ENCODE measurements at places on chromosomes 16 and 17.

GRCh38 chr16:74700438-74701225, at the start of gene MLKL:
MLKL (minus strand) TSS chr16:74700862; CDS start chr16:74695757, 5,105 bp downstream.
- peak within 1 kb of the TSS; percentile 96 for H3K4me3 ChIP-seq
- no peak for DNase-seq
- peak within 1 kb of the TSS; percentile 89 for H3K27ac ChIP-seq
- H3K27me3 ChIP-seq, result no peaks in the 10 kb centered on the region
- no peaks in the 10 kb centered on the region for H3K36me3 ChIP-seq

GRCh38 chr16:85582229-85582991, 30.7 kb upstream of the GSE1 start:
- peaks cover 63% of the 10 kb centered on the region for H3K4me1 ChIP-seq
- no peaks in the 10 kb centered on the region for H3K36me3 ChIP-seq
- H3K27me3 ChIP-seq, result no peaks in the 10 kb centered on the region
- no peak overlapping the region for H3K4me3 ChIP-seq

DNA sequence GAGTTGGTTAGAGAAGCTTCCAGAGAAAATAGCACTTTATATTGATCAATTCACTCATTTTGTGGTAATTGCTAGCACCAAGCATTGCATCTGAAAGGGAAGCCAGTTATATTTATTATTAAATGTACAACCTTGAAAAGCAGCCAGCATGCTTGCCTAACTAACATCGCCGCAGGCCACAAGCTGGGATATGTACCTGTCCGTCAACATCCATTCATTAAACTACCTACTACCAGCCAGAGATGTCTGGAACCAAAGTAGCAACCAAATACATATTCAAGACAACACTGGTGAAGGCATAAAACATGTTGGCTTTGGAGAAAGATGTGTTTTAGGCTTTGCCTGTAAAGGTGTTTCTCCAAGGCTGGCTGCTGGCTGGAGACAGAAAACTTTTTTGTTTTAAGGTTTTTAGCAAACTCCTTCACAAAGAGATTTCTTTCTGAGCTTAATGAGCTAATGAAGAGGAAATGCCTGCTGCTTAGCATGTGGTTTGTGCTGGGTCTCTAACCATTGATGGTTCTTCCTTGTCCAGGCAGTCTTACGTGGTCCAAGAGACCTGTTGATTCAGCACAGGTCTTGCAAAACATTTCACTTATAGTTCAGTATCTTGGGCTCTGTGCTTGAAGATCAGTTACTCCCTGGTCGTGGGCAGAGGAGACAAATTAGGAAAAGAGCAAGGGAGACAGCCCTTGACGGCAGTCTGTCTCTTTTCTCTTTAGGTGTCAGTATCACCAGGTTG, 3.1 kb downstream of the ITPRIPL2 start:
- no peak for DNase-seq
- peaks cover 84% of the 10 kb centered on the region for H3K4me1 ChIP-seq
- no peaks in the 10 kb centered on the region for H3K36me3 ChIP-seq
- peak overlapping the region; percentile 94 for H3K27ac ChIP-seq

DNA sequence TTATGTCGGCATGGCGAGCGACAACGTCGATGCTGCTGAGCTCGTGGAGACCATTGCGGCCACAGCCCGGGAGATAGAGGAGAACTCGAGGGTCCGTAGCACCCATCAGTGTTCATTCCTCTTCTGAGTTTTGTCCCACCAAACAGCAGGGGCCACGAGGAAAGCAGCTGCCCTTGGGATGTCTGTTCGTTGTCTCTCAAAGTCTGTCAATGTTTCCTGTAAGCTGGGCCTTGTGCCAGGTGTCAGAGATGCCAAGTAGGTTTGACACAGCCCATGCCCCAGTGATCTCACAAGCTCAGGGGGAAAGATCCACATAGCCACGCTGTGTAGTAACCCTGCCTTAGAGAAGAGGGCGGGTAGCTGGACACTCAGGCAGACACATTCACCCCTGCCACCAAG, 22.6 kb downstream of the NTAN1 start:
- no peak for DNase-seq
- peaks cover 86% of the 10 kb centered on the region for H3K36me3 ChIP-seq
- no peaks in the 10 kb centered on the region for H3K27me3 ChIP-seq
- no peaks in the 10 kb centered on the region for H3K4me1 ChIP-seq

DNA sequence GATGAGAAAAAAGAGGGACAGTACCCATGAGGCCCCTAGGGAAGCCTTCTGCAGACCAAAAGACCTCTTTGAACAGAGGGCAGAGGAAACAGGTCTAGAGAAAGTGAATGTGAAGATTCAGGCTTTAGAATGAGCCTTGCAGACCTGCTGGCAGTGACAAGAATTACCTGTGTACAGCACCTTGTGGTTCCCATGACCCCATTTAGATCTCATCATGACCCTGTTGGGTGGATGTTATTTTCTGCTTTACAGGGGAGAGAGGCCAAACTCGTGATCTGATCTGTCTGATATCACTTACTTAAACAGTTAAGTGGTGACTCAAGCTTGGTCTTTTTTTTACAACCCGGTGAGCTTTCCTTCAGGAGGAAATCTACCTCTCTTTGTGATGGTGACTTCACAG, 81.9 kb downstream of the UTP18 start:
- H3K27ac ChIP-seq, result no peak overlapping the region
- no peak overlapping the region for H3K4me3 ChIP-seq
